ENCODE measurements at places on chromosomes 6 and 20.
A peak's percentile ranks its signal among the peaks of the same experiment; 100 is the strongest.

DNA sequence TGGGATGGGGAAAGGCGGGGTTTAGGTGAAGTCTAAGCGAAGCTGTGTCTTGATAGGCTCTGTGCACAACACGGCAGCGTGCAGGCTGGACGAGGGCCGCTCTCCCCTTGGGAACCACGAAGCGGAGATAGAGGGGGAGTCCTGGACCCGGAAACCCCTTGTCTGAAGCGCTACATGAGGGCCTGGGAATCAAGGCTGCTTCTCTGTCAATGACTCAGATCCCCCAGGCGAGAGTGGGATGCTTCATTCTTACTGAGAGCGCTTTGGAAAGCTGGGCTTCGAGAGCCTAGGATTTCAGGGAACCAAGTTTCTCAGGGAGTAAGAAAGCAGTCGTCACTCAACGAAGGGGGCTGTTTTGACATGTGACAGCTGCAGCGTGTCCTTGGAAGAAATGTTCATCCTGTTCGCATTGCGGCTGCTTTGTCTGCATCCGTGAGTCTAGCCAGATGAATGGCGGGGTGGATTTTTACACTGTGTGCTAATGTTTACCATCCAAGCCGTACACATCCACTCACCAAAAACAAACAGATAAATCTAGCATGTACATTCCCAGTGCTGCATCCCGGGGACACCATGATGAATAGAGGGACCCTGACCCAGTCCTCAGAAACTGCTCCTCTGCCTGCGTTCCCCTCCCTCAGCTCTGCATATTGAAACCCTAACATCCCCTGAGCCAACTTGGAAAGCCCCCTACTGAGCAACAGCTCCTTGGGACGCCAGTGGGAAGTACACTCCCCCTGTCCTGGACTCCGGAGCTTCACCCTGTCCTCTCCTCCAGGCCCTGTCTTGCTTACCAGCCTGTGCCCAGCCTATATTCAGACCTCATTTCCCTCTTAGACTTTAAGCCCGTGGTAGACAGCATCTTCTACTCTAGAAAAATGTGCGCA, 24.5 kb upstream of the RTF2 start:
- DNase-seq = no peak

GRCh38 chr6:11043961-11044711, at the start of gene ELOVL2:
Gene ELOVL2, minus strand, starts transcription at chr6:11044305. Its CDS starts 75 bp downstream, at chr6:11044230.
- DNase-seq = no peak

DNA sequence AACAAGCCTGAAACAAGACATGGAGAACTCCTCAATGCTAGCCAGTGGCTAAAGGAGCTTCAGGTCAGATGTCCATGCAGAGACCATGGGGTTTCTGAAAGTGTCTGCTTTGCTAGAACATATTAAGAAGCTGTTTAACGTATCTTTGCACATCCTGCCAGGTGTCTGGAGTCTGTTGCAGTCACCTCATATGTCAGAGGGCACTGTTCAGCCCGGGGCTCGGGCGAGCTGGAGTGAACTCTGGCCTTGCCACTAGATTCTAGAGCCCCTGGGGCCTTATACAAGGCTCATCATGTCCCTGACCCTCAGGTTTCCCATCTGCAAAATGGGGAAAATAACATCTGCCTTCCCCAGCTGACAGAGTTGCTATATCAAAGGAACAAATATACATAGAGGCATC, 59.0 kb downstream of the PRDM1 start:
- no peak for DNase-seq

GRCh38 chr20:49278818-49279676, 1.2 kb upstream of the ZNFX1 start:
- peak; percentile 45 for DNase-seq

- DNase-seq = no peak
Observed at GRCh38 chr6:33737267-33738026, 9.3 kb downstream of the IP6K3 start.

DNA sequence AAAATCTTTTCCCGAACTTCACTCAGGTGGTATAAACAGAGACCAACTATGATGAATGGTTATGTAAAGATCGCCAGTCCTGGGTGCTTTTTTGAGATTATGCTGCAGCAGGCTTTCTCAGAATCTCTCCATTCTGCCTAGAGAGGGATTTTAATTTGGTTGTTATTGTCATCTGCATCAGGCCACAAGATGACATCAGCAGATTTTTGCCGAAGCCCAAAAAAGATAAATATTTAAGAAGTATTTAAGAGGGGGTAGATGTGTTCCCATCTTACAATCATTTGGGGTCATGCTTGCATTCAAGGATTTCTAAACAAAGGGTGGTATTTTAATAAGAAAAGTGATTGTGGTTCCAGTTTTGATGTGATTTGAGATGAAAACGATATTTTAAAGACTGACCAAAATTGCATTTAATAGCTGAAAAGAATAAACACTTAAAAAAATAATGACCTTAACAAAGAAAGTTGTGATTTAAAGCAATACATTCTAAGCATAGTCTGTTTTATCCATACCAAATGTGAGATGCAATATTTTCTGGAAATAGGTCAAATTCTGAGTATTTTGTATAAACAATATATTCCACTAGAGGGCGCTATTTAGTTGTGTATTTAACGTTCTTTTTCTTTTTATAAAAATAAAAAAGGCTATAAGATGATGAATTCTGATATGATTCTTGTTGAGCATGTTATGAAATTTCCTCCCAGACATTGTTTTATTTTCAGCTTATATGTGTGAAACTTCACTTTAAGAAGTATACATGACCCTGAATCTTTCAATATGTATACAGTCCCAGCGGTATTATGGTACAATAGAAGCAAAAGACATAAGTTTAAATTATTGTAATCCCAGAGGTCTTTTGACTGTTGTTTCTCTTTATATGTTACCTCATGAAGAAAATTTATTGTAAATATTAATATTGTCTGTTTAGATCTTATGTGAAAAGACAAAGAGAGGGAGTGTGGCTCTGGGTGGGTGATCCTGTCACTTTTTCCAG, 51.0 kb upstream of the ZFP64 start:
- DNase-seq = no peak

DNA sequence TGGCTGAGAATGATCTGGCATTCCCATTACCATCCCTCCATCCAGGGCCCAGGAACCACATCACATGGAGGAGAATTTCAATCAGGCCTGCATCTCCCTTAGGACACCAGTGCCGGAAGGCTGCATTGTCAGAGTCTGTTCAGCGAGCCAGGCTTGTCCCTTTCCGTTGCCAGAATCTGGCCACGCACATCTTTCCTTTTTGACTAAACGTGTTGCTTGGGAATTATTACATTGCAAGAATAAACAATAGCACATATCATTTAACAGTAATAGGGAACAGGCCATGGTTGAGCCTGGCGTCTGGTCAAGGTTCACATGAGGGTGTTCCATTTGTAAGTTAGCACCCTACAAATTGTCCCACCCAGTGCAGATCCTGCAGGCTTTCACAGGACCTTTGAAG, 42.8 kb downstream of the SOBP start:
- DNase-seq = no peak

DNA sequence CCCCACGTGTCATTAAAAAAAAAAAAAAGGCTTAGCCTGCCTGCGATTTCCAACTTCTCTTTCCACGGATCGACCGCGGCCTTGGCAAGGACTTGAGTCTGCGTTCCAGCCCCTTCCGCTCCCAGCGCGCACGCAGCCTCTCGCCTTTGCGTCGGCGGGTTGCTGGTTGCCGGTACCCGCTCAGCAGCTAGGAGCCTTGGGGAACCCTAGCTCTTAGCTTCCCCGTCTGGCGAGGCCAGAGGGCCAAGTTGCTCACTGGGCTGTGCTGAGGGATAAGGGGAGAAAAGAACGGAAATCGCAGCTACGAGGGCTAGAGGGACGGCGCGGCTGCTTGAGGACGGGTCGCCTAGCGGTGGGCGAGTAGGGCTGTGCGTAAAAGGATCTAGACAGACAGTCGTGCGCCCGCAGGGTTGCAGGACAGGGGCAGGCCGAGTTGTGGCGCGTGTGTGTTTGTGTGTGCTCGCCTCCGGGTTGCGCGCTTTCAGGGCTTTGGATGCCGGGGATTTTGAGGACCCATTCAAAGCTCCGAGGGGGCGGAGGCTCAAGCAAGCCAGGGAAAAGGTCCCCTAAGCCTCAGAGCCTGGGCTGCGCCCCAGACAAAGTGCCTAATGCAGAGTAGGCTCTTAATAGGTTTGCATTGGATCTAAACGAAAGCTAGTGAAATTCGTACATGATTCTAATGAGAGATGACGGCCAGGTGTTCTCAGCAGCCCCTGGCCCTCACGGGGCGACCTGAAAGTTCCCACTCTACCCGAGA, 40.5 kb upstream of the OSTM1 start:
- DNase-seq = peak; percentile 14

GRCh38 chr6:156598071-156598854, 178.9 kb upstream of the ARID1B start:
- DNase-seq = no peak

GRCh38 chr6:4677751-4678065, 98.5 kb upstream of the CDYL start:
- no peak for DNase-seq

- no peak for DNase-seq
Observed at GRCh38 chr20:11003341-11003740, 329.5 kb upstream of the JAG1 start.

- no peak for DNase-seq
Observed at GRCh38 chr6:20866935-20867703, 332.9 kb downstream of the CDKAL1 start.

GRCh38 chr6:83216806-83217205, 23.6 kb downstream of the RWDD2A start:
- no peak for DNase-seq

DNA sequence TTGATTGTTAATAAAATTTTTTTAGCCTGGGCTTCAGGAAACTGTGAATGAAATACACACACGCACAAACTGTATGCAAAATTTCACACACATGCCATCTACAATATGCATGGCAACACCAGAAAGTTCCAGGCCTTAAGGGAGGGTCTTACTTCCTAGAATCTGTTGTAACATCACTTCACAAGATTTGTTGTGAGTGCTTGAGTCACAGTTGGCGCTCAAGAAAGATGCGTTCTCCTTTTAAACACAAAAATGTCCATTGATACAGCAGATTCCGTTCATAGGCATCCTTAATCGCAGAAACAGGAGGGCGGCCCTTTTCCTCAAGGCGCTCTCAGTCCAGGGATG, 485 bp upstream of the RTF2 start:
- no peak for DNase-seq

- no peak for DNase-seq
Observed at GRCh38 chr6:159973951-159974350, 5.1 kb downstream of the IGF2R start.

- DNase-seq = no peak
Observed at GRCh38 chr20:650954-651353, 2.0 kb downstream of the SRXN1 start.

- no peak for DNase-seq
Observed at GRCh38 chr20:35006009-35006408, 50.3 kb downstream of the MYH7B start.

- no peak for DNase-seq
Observed at GRCh38 chr6:128464790-128465189, 55.6 kb downstream of the PTPRK start.

DNA sequence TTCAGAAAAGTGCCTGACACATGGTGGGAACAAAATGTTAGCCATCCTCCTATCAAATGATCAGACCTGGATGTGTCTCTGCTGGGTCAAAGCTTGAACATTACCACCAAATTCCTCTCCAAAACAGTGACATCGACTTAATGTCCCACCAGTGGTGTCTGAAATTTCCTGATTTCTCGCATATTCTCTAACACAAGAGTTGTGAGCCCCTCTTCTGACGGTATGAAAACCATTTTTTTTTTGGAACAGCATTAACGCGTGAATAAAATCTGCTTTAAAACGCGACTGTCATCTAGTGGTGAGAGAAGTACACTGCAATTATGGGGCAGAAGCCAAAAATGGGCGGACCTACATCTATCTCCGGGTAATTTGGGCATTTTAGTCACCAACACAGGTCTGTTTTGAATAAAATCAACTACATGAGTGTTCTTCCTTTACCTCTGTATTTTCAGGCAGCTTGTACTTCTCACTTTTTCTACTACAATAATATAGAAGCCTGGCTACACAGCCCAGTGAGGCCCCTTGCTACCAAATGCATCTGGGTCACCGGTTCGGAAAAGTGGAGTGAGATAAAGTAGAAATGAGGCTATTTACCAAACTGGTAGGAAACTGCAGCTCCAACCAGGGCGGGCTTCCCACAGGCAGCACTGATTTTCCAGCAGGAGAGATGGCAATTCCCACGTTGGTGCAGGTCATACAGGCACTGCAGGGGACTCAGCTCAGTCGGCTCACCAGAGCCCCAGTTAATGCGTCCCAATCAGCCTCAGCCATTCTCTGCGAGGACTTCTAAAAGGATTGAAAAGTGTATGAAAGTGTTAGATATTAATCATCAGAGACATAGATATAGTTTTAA, 27.4 kb downstream of the MGME1 start:
- DNase-seq = peak; percentile 54

DNA sequence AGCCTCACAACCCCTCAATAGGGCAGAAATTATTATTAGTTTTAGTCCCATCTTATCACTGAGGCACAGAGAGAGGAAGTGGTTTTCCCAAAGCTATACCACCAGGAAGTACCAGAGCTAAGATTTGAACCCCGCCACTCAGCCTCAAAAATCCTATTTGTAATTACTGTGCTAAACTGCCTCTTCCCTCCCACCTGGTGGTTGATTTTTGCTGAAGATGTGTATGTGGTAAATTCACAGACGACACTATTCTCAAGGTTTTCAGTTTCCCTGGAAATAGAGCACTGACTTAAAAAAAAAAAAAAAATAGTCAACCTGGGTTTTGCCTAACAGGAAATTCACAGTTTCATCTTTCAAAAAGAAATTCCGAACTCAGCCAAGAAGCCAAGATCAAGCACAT, 57.9 kb downstream of the TSHZ2 start:
- DNase-seq = no peak

- DNase-seq = no peak
Observed at GRCh38 chr6:15752820-15753219, 90.0 kb upstream of the DTNBP1 start.
